Stimulated activated CD8-positive, alpha-beta memory T cell treated with anti-CD3 and anti-CD28 coated beads, Interleukin-4, amount 100 ng/mL, for 4 hours (primary cell): ENCODE measurements at places on chromosomes 11 and 22.

DNA sequence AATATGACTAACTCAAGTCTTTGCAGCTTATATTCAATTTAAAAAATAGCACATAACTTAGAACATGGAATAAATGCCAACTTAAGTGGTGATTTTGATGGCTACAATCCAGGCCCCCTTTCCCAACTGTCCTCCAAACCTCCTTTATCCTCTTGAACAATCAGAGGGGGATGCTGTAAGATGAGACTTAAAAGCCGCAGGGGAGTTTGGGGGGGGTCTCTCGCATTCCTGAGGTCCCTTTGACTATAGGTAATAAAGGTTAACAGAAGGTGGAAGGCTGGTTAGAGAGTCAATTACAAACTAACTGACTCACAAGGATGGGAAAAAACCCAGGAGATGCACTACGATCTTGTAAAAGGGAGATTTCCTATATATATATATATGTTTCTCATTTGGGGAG, 101.8 kb downstream of the KIRREL3 start:
- DNase-seq, result no peak

- no peak for DNase-seq
Measured at GRCh38 chr11:93857413-93858120, 7.1 kb upstream of the VSTM5 start.

DNA sequence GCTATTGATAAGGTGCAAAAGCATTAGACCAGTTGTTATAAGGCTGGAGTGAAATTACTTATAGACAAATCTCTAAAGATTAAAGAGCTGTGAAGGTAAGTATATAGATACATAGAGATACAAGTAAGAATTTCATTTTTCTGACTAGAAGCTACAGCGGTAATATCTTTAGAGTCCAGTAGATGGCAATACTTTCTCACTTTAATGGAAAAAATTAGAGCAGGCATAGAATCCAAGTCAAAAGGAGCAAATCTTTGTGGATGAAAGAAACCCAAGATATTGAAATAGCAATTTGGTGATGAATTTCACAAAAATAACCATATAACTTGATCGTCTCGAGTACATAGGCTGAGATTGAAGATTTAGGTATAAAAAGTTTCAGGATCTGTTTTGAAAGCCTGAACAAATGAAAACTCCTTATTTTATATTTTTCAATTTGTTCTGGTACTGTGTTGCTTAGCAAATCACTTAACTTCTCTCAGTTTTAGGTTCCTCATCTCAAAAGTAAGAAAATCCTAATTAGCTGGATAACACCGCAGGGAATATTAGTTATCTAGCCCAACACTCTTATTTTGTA, 81.9 kb downstream of the UVRAG start:
- no peak for DNase-seq

GRCh38 chr11:58004664-58005063, 19.0 kb upstream of the OR9Q1 start:
- no peak for DNase-seq

- DNase-seq, result no peak
Measured at GRCh38 chr11:59172345-59173079, 580 bp downstream of the DTX4 start.

- no peak for DNase-seq
Measured at GRCh38 chr11:19907008-19907579, 194.5 kb downstream of the NAV2 start.

GRCh38 chr11:133945087-133945974, 11.4 kb downstream of the IGSF9B start:
- DNase-seq, result peak; percentile 76

DNA sequence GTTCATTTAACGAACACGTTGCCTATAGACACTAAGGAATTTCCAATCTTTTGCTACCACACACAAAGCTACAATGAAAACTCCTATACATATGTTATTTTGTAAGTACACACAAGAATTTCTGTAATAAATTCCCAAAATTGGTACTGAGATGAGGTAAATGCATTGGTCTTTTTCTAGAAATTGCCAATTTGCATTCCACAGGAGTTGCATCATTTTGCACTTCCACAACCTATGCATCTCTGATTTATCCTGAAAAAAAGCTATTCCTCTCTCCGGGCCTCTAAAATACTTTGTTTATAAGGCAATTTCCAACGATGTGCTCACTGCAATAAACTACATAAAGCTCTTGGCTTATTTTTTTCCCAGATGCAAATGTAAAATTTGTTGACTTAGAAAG, 24.9 kb downstream of the IMMP1L start:
- DNase-seq, result no peak

DNA sequence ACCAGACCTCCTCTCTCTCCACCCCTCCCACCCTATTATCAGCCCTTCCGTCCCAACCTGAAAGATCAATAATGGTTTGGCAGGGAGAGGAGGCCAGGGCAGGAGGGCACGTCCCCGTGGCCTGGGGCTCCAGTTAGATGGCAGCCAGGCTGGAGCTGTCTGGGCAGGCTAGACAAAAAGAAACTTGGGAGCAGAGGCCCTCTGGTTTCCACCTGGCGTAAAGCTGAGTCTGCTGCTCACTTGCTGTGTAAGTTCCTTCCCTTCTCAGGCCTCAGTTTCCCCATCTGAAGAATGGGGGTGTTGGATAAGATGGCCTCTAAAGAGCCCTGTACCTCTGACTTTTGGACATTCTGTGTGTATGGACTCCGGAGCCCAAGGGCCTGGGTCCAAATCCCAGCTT, 3.8 kb upstream of the RHOD start:
- DNase-seq, result no peak

- peak; percentile 61 for DNase-seq
Measured at GRCh38 chr11:71787098-71787823, 45.7 kb upstream of the DEFB108B start.

DNA sequence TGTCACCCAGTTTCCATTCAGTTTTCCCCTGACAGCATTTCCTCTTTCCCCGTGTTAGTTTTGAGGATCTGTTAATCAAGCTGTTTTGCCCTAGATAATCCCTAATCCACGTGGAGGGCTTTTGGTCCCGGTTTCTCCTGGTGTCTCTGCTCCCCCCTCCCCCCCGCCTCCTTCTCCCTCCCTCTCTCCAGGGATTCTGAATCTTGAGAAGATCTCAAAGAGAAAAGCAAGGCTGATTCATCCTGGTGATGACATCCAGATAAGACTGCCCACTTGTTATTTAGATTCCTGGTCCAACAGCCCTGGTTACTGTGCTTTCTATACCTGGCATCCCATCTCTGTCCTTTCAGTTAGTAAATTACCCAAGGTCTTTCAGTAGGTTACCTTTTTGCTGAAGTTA, 59.4 kb downstream of the KCNA4 start:
- no peak for DNase-seq

GRCh38 chr11:116844722-116845121, 7.3 kb upstream of the APOA1 start:
- no peak for DNase-seq

- DNase-seq, result no peak
Measured at GRCh38 chr11:19027829-19028595, 32.5 kb downstream of the MRGPRX2 start.

- no peak for DNase-seq
Measured at GRCh38 chr11:13964771-13965074, 2.2 kb downstream of the SPON1 start.

GRCh38 chr11:7427733-7428132, 57.6 kb upstream of the OLFML1 start:
- no peak for DNase-seq

DNA sequence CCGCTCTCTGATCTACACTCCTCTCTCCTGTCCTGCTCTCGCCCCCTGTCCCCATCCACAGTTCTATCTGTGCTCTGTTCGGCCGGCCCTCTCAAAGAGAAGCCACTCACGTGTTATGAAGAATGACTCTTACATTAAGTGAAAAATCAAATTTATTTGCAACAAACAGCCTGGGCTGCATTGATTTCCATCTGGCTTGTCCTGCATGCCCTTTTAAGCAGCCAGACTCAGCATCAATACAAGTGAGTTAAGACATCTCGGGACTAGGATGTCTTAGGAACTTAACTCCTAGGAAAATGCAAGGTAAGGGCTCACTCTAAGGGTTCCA, 373.5 kb downstream of the TENM4 start:
- no peak for DNase-seq

GRCh38 chr11:83070044-83070701, 1.5 kb downstream of the RAB30 start:
- DNase-seq, result no peak

GRCh38 chr22:37345863-37346504, 63.7 kb downstream of the CYTH4 start:
- no peak for DNase-seq

DNA sequence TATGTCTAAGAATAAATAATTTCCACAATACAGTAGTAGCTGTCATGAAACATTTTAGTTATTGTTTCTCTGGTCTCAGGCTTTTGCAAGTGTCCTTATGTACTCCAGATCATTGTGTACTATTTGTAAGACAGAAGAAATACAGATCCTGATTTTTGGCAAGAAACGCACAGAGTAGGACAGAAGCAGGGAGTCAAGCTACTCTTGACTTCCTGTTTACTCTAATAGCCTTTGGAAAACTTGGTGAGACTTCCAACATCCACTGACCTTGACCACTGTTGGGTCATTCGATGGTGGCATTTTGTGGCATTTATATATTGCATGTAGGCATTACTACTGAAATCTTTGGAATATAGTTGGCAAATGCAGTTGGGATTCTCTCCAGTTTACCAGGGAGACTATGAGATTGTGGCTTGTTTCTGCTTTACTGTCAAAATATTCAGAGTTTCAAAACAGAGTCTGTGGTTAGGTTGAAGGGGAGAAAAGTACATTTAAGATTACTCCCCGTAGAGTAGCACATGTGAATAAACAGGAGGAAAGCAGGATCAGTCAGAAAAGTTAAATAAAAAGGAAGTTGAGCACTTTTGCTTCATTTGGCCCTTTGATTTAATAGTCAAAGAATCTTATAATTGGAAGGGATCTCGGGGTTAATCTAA, 726.1 kb upstream of the CCDC90B start:
- DNase-seq, result no peak

DNA sequence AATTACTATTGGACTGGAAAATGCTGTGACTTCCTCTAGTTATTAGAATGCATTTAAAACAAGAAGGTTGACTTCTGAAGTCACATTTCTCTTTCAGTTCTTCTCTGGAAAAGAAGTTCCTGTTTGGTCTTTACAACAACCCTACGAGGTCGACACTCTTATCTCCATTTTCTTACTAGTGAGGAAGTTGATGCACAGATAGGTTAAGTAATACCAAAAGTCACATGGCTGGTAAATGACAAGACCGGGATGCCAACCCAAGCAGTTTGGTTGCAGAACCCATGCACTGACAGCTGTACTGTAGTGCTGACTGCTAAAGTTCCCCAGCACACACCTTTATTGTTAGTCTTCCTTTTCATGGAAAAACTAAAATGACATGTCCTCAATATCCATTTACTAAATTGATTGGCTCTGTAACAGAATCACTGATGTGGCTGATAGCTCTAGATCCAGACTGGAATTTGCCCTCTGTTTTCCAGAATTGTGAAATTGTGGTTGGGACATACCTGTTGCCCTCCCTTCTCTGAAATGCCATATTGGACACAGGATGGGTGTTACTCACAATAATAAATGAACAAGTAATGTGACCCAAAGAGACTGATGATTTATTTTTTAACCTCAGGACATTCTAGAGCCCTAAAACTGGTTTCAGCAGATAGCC, 9.4 kb upstream of the TECTA start:
- DNase-seq, result no peak

DNA sequence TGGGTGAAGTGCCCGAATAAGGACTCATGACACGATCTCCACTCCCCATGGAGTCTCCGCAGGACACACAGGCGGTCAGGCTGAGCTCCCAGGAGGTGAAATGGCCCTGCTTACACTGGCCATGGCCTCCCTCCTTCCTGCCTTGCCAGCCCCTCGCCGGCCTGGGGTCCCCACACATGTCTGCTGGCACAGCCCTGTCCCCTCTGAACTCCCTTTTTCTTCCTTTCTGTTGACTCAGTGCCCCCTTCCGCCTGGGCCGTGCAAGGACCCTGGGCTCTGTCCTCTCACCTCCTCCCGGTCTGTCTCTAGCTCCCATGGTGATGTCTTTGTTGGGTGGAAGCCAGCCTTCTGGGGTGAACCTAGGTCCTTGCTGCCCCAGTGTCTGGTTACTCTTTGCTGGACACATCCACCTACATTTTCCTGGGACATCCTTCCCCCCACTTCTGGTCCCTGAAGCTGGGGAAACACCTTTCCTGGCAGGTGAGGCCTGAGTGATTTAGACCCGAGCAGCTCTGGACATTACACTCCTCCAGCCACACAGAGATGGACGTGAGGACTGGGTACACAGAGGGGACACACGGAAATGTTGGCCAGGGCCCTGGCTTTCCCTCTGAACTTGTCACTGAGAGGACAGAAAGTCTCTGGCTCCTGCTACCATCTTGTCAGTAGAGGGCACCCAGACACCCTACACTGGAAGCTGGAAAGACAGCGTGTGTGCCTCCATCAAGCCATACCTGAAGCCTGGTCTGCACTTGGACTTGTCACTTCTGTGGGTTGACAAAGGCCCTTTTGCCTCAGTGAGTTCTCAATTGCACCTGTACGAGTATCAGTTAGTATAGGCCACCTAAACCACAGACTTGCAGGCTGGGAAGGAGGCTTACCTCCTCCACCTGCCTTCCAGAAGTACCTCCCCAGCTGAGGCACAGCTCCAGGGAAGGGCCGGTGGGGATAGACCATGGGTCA, 864.3 kb downstream of the TBC1D22A start:
- DNase-seq, result no peak

DNA sequence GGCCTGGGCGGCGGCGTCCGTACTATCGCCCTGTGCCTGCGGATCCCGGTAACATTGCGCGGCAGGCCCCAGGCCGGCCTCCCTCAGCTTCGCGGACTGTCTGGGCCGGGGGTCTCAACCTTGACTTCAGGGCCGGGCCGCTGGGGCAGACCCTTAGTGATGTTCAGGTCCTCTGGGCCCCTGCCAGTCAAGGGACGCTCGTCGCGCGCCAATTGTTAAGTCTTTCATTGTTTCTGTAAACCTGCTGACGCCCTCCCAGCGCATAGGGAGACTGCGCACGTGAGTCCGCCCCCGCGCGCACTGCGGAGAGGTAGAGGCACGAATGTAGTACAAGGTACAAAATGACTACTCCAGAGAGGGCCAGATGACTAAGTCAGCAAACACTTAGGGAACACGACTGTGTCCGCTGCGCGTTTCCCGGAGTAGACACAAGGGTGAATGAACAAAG, 451 bp upstream of the HDHD5 start:
- DNase-seq, result peak; percentile 20
